NCI-H2171 treated with DMSO at 0.1 percent for 48 hours (cell line): ENCODE measurements at places on chromosomes 1 and 21.
A peak's percentile ranks its signal among the peaks of the same experiment; 100 is the strongest.

DNA sequence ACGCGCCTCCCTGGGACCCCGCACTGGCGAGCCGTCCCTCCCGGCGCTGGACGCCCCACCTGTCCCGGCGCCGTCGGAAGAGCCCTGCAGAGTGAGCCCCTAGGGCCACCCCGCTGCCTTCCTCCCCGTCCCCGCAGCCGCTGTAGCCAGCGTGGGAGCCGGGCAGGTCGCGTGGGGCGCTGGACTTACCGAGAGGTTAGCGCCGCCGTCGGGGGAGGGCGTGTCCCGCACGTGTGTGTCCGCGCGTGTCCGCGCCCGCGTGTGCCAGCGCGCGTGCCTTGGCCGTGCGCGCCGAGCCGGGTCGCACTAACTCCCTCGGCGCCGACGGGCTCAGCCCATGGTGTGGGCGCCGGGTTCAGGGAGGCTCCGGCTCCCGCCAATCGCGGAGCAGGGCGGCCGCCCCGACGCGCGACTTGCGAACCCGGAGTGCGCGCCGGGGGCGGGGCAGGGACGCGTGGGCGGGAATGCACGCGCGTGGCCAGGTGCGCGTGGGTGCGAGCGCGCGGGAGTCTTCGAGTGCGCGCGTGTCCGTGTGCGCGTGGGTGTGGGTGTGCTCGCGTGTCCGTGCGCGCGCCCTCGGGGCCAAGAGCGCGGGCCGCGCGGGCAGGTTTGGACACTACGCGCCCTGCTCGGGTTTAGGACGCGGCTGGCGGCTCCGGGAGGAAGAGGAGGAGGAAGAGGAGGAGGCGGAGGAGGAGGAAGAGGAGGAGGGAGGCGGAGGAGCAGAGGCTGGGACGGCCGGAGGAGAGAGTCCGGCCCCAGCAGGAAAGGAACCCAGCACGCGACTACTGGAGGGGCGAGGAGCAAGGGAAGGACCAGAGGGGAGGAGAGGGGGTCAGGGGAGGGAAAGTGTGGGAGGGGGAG lies 145.2 kb upstream of the ETS2 start:
- DNase-seq: no peak

GRCh38 chr1:18955131-18955440 lies 1.4 kb downstream of the IFFO2 start:
- DNase-seq: no peak

GRCh38 chr1:18175051-18175450 lies 67.5 kb downstream of the IGSF21 start:
- no peak for DNase-seq

GRCh38 chr1:248755517-248755916 lies at the start of gene LYPD8:
Gene LYPD8, minus strand, starts transcription at chr1:248755759. Its CDS starts 4,678 bp downstream, at chr1:248751081.
- DNase-seq: no peak

GRCh38 chr21:20445971-20446370 lies 552.2 kb upstream of the NCAM2 start:
- no peak for DNase-seq

GRCh38 chr1:94258873-94259331 lies 21.5 kb upstream of the ARHGAP29 start:
- DNase-seq: no peak

DNA sequence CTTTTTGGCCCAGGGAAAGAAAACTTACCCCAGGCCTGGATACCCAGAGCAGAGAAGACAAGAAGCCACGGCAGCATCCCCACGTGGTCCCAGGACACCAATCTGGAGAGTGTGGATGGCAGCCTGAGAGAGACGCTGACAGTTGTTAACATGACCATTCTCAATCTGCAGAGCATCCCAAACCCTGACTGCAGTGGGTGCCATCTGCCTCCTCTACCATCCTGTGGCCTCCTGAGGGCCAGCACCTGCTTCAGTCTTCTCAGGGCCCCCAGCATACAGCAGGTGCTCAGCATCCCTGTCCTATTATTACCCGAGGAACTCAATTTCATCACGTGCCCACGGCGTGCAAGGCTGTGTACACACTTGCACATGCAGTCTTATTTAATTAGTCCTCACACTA lies 785 bp downstream of the PGLYRP4 start:
- DNase-seq: no peak

DNA sequence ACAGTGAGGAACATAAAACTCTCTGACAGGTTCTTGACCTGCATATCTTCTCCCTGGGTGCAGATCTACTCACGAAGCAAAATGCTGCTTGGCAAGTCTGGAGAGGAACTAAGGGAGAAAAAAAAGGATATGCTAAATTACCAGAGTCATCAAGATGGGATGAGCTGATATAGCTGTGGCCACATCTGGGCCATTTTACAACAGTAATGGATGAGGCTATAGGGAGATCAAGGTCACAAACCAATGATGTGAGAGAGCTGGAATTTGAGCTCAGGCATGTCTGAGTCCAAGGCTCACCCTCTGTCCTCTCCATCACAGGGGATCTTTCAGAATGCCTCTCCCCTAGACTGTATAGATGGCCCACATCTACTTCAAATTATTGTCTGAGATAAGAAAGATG lies 26.2 kb downstream of the ZMYND12 start:
- no peak for DNase-seq

- DNase-seq: peak; percentile 64
Measured at GRCh38 chr1:29235955-29236711, at the start of gene PTPRU. Gene PTPRU, plus strand, starts transcription at chr1:29236522. Its CDS starts 123 bp downstream, at chr1:29236645.

GRCh38 chr1:218430822-218431221 lies 85.7 kb downstream of the TGFB2 start:
- DNase-seq: no peak

GRCh38 chr1:30779294-30780071 lies 21.9 kb upstream of the LAPTM5 start:
- DNase-seq: peak; percentile 70

DNA sequence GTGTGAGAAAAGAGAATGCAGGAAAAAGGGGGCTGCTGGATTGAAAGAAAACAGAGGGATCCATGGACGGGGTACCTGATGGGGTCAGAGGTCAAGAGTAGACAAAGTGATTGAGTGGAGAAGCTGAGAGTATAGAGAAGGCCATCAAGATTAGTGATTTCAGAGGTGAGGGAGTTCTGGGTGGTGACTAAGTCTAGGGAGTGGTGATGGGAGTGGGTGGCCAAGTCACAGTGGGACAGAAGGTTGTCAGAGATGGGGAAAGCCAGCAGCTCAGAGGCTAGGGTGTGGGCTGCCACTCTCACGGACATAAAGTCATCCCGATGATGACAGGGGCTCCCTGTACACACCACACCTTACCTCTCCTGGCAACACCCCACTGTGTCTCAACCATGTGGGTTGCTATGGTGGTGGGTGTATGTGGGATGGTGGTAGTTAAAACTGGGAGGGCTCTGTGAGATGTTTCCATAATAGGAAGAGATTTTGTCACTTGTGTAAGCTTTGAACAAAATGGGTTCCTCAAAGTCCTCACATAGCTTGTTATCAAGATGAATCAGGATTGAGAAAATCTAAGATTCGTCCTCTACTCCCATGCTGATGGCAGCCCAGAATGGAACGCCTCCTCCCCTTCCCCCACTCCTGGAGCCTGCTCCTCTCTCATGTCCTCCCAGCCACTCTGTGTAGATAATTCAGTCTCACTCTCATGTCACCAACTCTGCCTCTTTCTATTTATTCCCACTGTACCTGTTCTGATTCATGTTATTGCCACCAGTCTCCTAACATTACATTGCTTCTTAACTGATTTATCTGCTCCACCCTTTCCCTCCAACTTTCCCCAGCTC lies 20.3 kb upstream of the CSF1 start:
- no peak for DNase-seq

GRCh38 chr21:17925899-17926298 lies 106.7 kb upstream of the C21orf91 start:
- peak; percentile 69 for DNase-seq

GRCh38 chr1:9294910-9295636 lies 2.4 kb downstream of the SPSB1 start:
- no peak for DNase-seq

DNA sequence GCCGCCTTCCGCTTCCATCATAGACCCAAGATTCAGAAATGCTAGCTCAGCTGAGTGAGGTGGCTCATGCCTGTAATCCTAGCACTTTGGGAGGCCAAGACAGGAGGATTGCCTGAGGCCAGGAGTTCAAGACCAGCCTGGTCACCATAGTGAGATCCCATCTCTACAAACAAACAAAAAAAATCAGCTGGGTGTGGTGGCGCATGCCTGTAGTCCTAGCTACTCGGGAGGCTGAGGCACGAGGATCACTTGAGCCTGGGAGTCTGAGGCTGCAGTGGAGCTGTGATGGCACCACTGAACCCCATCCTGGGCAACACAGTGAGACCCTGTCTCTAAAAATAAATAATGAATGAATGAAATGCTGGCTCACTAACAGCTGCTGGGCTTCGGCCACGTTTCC lies 39.7 kb downstream of the TOMM20 start:
- DNase-seq: no peak

- DNase-seq: no peak
Measured at GRCh38 chr1:35379317-35380000, 111.0 kb downstream of the ZMYM4 start.

- peak; percentile 19 for DNase-seq
Measured at GRCh38 chr21:35940074-35940927, 120.0 kb downstream of the SETD4 start.

GRCh38 chr1:22575532-22576149 lies 12.4 kb downstream of the EPHA8 start:
- no peak for DNase-seq

DNA sequence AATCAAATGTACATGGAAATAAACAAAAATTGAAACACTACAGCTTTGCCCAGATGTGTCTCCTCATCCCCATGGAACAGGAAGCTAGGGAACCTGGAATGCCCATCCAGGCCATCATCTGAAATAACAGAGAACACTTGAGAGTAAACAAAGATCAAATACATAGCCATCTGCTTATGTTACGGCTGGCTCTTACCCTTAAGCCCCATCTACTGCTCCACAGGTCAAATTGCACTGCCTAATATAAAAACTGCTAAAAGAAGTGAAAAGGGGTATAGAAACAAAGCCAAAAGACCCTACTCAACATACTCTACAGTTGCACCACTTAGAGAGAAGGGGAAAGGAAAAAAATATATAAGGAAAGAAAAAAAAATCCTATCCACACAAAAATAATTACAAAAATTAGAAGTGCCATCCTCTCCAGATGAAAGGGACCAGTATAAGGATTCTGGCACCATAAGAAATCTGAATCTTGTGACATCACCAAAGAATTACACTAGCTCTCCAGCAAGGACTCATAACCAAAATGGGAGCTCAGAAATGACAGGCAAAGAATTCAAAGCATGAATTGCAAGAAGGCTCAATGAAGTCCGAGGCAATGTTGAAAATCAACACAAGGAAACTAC lies 26.9 kb downstream of the OR6Y1 start:
- DNase-seq: peak; percentile 64
